Esophagus squamous epithelium (tissue), 5 donors: ENCODE measurements at places on chromosomes 16 and 17. TPM values are rescaled to one million over a fixed set of nuclear protein-coding genes. Genes with fewer than 3 reads are reported as not detected.

The NUBP2 gene
- 75.2 TPM for total RNA-seq

GRCh38 chr16:82582975-82583374, 43.8 kb upstream of the CDH13 start:
- no peak for DNase-seq
- no peaks in the 10 kb centered on the region for H3K4me1 ChIP-seq
- H3K4me3 ChIP-seq = no peak overlapping the region
- no peak overlapping the region for H3K27ac ChIP-seq

The MT1H gene
- 5.7 TPM for total RNA-seq

The LGALS9 gene
- total RNA-seq = 76.1 TPM

- H3K4me3 ChIP-seq = no peak overlapping the region
- DNase-seq = no peak
- H3K36me3 ChIP-seq = no peaks in the 10 kb centered on the region
- no peaks in the 10 kb centered on the region for H3K4me1 ChIP-seq
- H3K27me3 ChIP-seq = peaks cover 55% of the 10 kb centered on the region
- no peak overlapping the region for H3K27ac ChIP-seq
Measured at GRCh38 chr17:34198519-34198918, 56.6 kb upstream of the CCL2 start.

DNA sequence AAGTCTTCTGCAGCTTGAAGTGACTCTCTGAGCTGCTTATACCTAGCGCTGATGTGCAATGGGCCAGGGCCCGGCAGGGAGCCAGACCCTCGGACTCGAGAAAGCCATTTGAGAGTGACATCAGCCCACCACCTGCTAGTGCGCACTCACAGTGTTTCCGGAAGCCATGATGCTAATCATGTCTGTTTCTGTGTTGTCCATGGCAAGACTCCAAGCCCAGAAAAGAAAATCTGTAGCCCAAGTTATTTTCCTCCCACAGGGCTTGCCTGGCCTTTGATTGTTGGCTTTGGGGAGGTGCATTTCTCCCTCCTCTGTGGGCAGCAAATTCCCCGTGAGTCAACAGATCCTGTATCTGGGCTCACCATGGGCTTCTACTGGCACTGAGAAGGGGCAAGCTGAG, 1.8 kb upstream of the CDRT4 start:
- H3K27ac ChIP-seq = no peak overlapping the region
- DNase-seq = no peak
- H3K36me3 ChIP-seq = no peaks in the 10 kb centered on the region
- H3K4me1 ChIP-seq = peaks cover under 1% of the 10 kb centered on the region
- no peaks in the 10 kb centered on the region for H3K27me3 ChIP-seq

GRCh38 chr17:50101346-50102163, 6.4 kb downstream of the PDK2 start:
- no peak for DNase-seq
- no peak overlapping the region for H3K4me3 ChIP-seq
- H3K4me1 ChIP-seq = peaks cover 60% of the 10 kb centered on the region
- peak overlapping the region; percentile 59 for H3K27ac ChIP-seq

DNA sequence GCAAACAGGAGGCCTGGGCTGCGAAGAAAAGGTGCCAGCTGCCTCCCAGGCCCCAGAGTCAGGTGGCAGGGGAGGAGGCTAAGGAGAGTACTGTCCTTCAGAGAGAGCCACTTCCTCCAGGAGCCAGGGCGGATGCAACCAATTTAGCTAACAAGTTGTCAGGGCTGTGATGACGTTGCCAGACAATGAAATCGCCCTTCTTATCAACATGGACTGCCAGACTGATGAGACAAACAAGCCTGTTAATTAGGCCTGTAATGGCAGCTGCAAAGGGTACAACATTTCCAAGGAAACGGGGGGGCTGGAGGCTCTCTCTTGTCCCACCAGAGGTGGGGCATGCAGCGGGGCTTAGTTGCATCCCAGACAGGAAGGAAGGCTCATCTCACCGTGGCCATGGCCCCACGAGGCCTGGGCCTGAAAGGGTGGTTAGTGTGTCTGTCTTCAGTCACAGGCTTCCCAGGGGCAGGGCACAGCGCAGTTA, 111.8 kb downstream of the SDK2 start:
- H3K4me3 ChIP-seq = no peak overlapping the region
- no peak overlapping the region for H3K27ac ChIP-seq
- H3K4me1 ChIP-seq = no peaks in the 10 kb centered on the region
- DNase-seq = no peak
- H3K36me3 ChIP-seq = no peaks in the 10 kb centered on the region
- no peaks in the 10 kb centered on the region for H3K27me3 ChIP-seq

- peaks cover 60% of the 10 kb centered on the region for H3K4me1 ChIP-seq
- peak overlapping the region; percentile 100 for H3K27ac ChIP-seq
- no peak for DNase-seq
- H3K27me3 ChIP-seq = no peaks in the 10 kb centered on the region
- peak overlapping the region; percentile 93 for H3K4me3 ChIP-seq
- H3K36me3 ChIP-seq = no peaks in the 10 kb centered on the region
Measured at GRCh38 chr16:67561501-67561823, 864 bp upstream of the CTCF start.

The ZNF750 gene
- 77.4 TPM for total RNA-seq

GRCh38 chr17:61786088-61786487, 77.2 kb downstream of the BRIP1 start:
- DNase-seq = no peak
- H3K4me1 ChIP-seq = no peaks in the 10 kb centered on the region
- H3K36me3 ChIP-seq = no peaks in the 10 kb centered on the region
- H3K27me3 ChIP-seq = no peaks in the 10 kb centered on the region
- H3K4me3 ChIP-seq = no peak overlapping the region
- no peak overlapping the region for H3K27ac ChIP-seq
